ENCODE measurements at places on chromosomes 1 and 21.

DNA sequence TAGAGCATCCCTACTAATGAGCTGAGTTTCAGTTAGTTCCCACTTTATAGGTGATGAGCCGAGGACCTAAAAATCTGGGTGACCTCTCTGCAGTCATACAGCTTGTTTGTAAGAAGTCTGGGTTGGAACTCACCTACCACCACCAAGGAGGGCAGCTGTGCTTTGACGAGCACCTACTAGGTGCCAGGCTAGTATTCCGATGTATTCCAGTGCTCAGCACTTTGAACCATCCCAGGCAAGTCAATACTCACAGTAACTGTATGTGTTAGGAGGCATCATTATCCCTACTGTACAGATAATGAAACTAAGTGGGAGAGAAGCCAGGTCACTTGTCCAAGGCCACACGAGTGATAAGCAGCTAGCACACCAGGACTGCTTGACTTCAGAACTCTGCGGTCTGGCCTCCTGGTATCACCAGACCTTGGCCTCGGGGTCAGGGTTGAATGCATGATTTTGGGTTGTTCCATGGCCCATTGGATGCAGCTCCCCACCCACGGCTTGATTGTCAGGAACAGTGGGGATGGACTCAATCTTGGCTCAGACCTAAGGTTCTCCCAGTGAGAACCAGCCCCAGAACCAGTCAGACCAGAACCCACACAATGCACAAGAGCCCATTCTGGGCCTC is 20.7 kb downstream of the ECE1 start:
- no peak for DNase-seq

GRCh38 chr1:248737457-248737856 is 18.1 kb downstream of the LYPD8 start:
- DNase-seq, result no peak

GRCh38 chr1:227318016-227318852 is at the start of gene CDC42BPA:
Gene CDC42BPA (minus strand): TSS chr1:227318492. CDS start chr1:227317182, 1,310 bp downstream.
- DNase-seq, result no peak

- DNase-seq, result no peak
Observed at GRCh38 chr1:3831689-3832088, 25.3 kb downstream of the CEP104 start.
